Esophagus muscularis mucosa (tissue), 4 donors: ENCODE measurements at places on chromosomes 5 and 9. TPM values are rescaled to one million over a fixed set of nuclear protein-coding genes. Genes with fewer than 3 reads are reported as not detected.

Gene GABRA1
- not detected for total RNA-seq

Gene CLTA
- 125 TPM for total RNA-seq

Gene ST8SIA4
- total RNA-seq: 1.6 TPM

Gene F12
- not detected for total RNA-seq

Gene KCTD16
- not detected for total RNA-seq

DNA sequence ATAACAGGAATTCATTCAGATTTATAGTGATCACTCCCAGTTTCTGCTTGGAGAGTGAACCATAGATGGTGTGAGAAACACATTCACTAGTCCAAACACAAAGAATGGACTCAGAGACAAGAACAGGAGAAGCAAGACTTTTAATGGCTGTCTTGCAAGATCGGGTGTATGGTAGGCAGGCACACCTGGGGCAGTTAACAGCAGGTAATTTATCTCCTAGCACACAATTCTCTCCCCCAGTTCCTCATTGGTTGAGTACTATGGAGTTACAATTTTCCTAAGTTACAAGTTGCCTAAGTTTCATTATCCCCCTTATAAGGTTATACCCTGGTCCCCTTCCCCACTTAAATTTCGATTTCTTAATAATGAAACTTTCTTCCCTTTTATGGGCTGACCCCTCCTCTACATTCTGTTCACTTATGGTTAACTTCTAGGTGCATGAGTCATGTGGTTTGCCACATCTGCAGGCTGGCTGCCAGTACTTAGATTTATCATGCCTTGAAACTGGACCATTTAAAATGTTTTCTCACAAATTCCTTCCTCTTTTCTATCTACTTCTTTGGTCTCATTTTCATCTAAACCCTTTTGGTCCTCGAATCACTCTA is 623.3 kb downstream of the HINT1 start:
- H3K4me1 ChIP-seq: no peaks in the 10 kb centered on the region
- DNase-seq: no peak
- H3K4me3 ChIP-seq: no peak overlapping the region
- H3K27me3 ChIP-seq: no peaks in the 10 kb centered on the region
- no peak overlapping the region for H3K27ac ChIP-seq

GRCh38 chr9:89780959-89781358 is 176.1 kb downstream of the GADD45G start:
- H3K27me3 ChIP-seq: no peaks in the 10 kb centered on the region
- H3K27ac ChIP-seq: no peak overlapping the region
- DNase-seq: no peak
- peaks cover 3% of the 10 kb centered on the region for H3K4me1 ChIP-seq
- no peak overlapping the region for H3K4me3 ChIP-seq

DNA sequence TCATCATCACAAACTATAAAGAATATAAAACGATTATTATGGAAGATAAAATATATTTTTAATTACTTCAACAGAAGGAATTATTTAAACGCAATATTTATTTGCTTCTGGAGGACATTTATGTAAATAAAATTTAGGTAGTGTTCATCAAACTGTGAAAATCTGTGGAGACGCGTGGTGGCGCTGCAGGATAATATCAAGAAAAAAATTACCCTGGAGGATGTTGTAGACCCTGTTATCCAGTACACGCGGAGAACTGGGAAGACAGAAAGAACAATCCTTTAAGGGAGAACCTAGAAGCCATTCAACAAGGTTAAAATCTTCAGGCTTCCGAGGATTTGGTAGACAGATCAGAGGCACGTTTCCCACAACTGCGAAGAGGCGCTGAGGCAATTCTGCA is at the start of gene PCDHB12:
PCDHB12 (plus strand) TSS at position 242 of the 400 bp plus-strand sequence. CDS start 189 bp downstream, outside the sequence.
- no peaks in the 10 kb centered on the region for H3K27me3 ChIP-seq
- H3K36me3 ChIP-seq: no peaks in the 10 kb centered on the region
- no peak for DNase-seq
- H3K4me1 ChIP-seq: no peaks in the 10 kb centered on the region

- H3K4me1 ChIP-seq: peaks cover 64% of the 10 kb centered on the region
- no peak for DNase-seq
- H3K27ac ChIP-seq: no peak overlapping the region
- no peak overlapping the region for H3K4me3 ChIP-seq
- H3K36me3 ChIP-seq: no peaks in the 10 kb centered on the region
These were observed 5.8 kb downstream of the SREK1 start for GRCh38 chr5:66149950-66150349.

GRCh38 chr9:129610213-129610472 is 10.8 kb downstream of the C9orf50 start:
- H3K27ac ChIP-seq: peak overlapping the region; percentile 95
- no peaks in the 10 kb centered on the region for H3K36me3 ChIP-seq
- DNase-seq: no peak

DNA sequence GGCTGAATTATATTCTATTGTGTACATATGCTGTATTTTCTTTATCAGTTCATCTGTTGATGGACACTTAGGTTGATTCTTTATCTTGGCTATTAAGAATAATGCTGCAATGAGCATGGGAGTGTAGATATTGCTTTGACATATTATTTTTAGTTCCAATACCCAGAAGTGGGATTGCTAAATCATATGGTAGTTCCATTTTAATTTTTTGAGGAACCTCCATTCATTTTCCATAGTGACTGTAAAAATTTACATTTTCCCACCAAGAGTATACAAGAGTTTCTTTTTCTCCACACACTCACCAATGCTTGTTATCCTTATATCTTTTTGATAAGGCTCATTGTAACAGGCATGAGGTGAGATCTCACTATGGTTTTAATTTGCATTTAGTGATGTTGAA is 19.4 kb downstream of the JAK2 start:
- DNase-seq: no peak
- no peak overlapping the region for H3K27ac ChIP-seq
- no peak overlapping the region for H3K4me3 ChIP-seq
- peaks cover 3% of the 10 kb centered on the region for H3K36me3 ChIP-seq
- peaks cover 16% of the 10 kb centered on the region for H3K4me1 ChIP-seq

DNA sequence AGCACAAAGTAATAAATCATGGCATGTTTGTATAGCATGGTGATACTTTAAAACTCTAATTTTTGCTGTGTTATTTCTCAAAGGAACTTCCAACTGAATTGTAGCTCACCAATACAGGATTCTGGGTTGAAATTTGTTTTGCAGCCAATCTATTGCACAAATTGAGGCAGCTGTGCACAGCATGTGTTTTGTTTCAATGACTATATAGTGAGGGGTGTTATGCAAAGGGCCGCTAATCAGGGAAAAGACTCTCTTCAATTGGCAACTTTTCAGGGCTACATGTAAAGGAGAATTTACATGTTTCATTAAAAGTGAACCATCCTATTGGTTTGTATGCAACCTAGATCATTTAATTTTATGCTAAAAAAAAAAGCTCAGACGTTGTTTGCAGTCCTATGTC is 44.6 kb downstream of the PLPPR1 start:
- H3K36me3 ChIP-seq: no peaks in the 10 kb centered on the region
- no peaks in the 10 kb centered on the region for H3K27me3 ChIP-seq
- H3K4me1 ChIP-seq: no peaks in the 10 kb centered on the region
- no peak overlapping the region for H3K4me3 ChIP-seq
- DNase-seq: no peak
